ENCODE measurements at places on chromosomes 13 and 19.

DNA sequence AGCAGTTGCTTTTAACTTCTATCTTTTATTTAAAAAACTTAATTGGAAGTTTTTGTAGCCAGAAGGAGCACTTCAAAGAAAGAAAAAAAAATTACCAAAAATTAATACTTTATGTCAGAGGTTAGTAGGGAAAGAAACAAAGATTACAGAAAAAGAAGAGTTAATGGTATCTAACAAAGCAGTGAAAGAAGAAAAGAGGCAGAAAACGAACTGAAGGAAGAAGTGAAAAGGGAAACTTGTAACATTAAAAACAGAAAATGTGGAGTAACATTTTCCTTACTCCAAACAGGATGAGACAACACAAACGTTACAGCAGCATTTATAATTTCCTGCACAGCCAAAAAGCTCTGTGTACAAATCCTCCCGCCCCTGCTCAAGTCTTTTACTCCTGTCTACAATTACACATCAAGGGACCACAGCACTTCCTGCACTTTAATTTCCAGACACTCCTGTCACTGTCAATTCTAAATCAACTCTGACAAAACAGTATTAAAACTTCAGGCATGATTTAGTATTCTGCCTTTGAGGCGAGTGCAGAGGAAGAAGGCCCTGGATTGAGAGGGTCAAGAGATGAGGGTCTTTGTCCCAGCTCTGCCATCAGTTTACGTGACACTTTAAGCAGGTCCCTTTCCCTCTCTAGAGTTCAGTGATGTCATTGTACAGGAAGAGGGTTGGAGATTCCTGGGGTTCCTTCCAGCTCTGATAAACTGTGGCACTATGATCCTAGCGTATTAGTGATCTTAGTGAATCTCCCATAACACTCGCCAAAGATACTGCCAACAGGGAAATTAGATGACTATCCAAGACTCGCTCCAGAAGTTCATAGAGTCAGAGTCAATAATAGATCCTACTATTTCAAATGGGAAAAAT, 53.2 kb upstream of the LSM14A start:
- no peak for DNase-seq

DNA sequence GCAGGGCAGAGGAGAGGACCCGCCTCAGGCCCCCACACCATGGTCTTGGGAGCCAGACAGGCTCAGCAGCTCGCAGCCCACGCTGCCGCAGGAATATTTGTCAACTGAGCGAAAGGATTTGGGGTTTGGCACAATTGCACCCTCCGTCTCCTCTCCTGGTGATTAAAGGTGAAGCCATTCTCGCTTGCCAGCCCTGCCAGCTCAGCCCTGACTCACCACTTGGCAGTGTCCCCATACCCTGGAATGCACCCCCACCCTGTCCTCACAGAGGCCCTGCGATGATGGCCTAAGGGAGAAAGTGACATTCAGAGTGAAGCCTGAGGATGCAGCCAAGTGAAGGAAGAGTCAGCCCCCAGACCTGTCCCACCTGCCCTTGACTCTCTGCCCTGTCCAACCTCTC, 18.8 kb downstream of the CYTH2 start:
- no peak for DNase-seq

GRCh38 chr19:3270902-3271301, 46.4 kb downstream of the CELF5 start:
- DNase-seq: peak; percentile 96

DNA sequence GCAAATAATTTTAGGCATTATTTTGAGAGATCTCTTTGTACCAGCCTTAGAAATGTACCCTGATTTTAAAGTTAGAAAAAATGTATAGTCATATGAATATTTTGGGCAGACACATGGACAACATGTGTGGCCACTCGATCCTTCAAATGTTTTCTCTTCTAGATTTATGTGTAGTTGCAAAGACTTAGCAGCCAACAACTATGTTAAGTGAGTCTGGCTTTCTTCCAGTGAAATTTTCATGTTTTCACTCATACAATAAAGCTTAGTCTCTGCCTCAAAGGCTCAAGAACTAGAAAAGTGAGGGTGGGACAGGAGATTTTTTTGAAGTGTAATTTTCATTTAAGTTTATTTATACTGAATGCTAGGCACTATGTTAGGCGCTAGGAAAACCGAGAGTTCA, 207.7 kb upstream of the DACH1 start:
- no peak for DNase-seq

DNA sequence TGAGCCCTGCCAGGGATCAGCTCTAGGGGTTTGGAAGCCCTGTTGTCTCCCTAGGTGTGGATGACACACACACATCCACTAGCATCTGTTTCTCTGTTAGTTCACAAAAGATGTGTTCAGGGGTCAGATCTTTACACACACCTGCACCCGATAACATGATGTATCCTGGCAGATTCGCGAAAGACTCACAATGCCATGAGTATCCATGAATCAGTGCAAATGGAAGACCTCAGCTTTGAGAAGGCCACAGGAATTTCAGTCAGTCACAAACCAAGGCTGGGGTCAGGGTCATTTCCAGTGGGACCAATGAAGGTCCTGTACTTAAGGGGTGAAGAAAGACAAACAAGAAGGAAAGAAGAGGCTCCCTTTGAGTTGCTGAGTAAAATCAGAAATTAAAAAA, 898.2 kb downstream of the UQCRFS1 start:
- DNase-seq: no peak

- no peak for DNase-seq
Measured at GRCh38 chr13:96403241-96403640, 313.3 kb downstream of the HS6ST3 start.

DNA sequence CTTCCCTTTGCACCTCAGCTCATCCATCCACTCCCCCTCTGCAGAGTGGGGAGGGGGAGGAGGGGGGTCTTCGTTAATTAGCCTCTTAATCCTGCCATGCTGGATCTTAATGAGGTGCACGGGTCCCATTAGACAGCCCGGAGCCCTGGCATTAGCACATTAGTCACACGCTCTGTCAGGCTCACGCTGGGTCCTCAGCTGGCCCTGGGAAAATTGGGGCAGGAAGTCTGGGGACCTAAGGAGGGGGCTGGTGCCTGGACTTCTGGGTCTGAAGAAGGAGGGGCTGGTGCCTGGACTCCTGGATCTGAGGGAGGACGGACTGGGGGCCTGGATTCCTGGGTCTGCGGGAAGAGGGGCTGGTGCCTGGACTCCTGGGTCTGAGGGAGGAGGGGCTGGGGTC, 444 bp upstream of the NCCRP1 start:
- no peak for DNase-seq

DNA sequence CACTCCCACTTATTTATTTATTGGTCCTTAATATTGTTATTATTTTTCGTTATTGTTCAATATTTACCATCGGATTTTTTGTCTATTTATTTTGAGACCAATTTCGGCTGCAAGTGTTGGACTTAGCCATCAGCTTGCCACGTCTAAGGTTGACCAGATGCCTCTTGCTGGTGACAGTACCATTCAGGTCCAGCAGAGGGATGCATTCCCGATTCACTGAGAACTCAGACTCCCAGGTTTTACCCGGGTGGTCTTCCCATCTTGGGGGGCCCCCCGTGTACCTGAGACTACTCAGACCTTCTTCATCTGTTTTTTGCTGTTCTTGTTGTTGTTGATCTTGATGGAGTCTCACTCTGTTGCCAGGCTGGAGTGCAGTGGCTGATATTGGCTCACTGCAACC, 1435.2 kb downstream of the UQCRFS1 start:
- DNase-seq: peak; percentile 22

DNA sequence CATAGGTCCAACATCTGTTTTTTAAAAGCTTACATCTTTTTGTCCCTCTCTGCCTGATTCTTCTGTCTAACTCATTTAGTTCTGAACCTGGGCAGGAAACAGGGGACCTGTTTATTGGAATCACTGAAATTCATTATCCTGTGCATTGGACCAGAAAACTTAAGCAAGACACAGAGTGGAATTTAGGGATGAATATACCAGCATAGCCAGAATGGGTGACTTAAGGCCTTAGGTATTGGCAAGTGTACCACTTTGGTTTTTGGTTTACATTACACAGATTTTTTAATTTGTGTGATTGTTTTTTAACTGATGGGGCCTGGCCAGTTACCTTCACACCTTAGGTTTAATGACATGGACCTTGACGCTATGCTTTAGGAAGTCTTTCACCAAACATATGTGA, 232.5 kb downstream of the GPC5 start:
- DNase-seq: no peak

GRCh38 chr13:85896516-85897450, 97.6 kb upstream of the SLITRK6 start:
- no peak for DNase-seq

- no peak for DNase-seq
Measured at GRCh38 chr19:29216021-29216420, 3.1 kb upstream of the UQCRFS1 start.

- DNase-seq: no peak
Measured at GRCh38 chr13:26247011-26247410, 6.9 kb upstream of the CDK8 start.

GRCh38 chr19:47310819-47311218, 1.2 kb downstream of the C5AR1 start:
- DNase-seq: peak; percentile 44

DNA sequence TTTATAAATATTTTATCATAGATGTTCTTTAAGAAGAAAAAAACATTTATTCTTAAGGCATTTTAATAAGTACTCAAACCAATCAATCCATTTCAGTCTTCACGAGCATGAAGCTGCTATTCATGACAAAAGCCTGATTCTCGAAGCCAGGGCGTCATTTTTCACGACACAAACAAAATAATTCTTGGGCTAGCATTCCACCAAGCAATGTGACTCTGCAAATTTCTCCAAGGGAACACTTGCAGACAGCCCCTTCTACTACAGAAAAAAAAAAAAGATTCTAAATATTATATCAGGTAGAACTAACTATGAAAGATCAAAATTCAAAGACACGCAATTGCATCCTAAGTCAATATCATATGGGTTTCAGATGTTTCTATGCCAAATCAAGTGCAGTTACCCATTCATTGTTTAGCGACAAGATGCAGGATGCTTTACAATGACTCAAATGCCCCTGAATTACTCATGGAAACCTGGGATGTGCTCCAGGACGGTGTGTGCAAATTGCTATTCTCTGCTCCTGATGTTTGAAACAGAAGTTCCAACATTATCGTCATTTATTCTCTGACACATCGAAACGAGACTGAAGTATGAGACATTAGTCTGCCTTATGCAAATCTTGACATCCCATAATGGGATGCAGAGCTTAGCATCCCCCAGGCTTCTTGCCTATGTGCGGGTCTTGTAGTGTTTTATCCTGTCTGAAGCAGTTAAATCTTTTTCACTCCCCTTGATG, 517.7 kb downstream of the MYO16 start:
- DNase-seq: no peak

GRCh38 chr19:46391296-46392251, 21.8 kb downstream of the CCDC8 start:
- no peak for DNase-seq

- DNase-seq: no peak
Measured at GRCh38 chr19:1593501-1593772, 772 bp upstream of the MBD3 start.

DNA sequence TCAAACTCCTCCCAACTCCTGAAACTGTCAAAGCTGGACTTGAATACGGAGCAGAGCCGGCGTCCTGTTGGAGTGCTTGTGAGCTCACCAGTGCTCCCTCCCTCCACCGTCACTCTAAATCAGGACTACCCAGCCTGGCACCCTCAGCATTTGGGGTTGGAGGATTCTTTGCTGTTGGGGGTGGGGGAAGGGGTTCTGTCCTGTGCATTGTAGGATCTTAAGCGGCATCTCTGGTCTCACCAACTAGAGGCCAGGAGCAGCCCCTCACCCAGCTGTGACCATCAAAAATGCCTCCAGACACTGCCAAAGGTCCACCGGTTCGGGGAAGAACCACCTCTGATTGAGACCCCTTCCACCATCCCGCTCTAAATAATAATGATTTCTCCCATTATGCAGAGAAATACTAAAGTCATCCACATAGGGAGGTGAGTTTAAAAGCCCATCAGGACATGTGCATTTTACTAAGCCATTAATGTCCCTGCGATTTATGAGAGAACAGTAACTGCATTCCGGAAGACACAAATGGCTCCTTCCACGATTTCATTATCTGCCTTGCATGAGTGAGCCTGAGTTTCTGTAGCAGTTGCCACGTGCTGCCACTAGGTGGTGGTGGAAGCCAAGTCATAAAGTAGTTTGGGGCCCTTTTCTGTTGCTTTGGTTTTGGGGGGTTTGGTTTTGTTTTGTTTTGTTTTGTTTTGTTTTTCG, 16.1 kb upstream of the USP29 start:
- peak; percentile 81 for DNase-seq

GRCh38 chr13:60690604-60691003, 293.6 kb downstream of the TDRD3 start:
- no peak for DNase-seq

DNA sequence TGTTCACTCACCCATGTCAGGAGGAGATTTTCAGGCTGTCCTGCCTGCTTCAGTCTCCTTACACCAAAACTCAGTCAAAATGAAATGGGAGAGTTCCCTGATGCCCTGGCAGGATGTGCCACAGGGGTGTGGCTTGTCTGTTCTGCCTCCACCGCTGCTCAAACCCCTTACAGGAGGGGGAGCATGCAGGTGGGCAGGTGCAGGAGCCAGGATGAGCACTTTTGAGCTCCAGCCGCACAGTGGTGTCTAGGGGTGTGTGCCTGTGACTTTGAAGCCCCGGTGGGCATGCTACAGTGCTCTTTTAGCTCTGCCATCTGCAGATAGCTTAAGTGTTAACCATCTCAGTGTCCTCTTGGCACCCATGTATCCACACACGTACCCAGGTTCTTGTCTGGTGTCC, 71.9 kb upstream of the IPO5 start:
- no peak for DNase-seq

DNA sequence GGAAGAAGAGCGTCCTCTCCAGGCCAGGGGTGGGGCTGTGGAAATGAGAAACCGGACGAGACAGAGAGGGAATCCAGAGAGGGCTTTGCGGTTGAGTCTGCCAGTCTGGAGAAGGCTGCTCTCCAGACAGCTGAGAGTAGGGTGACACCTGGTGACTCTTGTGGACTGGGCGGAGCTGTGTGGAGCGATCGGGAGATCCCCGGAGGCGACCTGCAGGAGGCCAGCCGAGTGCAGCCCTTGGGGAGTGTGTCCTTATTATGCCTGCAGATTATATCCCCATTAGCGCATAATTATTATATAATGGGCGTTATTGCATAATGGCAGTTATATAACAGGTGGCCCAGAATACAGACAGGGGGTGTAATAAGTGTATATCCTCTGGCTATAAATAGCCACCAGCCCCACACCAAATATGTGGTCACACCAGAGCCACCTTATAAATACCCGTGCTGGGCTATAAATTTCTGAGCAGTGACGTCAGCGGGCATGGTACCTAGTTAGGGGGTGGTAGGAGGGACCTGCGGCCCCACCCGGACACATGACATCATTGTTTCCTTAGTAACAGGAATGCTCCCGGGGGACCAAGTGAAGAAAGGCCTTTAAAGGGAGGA, 41.2 kb downstream of the NFIX start:
- DNase-seq: no peak

Measured in head of caudate nucleus (tissue), 42 donors.